ENCODE measurements at places on chromosomes 2 and 18.

DNA sequence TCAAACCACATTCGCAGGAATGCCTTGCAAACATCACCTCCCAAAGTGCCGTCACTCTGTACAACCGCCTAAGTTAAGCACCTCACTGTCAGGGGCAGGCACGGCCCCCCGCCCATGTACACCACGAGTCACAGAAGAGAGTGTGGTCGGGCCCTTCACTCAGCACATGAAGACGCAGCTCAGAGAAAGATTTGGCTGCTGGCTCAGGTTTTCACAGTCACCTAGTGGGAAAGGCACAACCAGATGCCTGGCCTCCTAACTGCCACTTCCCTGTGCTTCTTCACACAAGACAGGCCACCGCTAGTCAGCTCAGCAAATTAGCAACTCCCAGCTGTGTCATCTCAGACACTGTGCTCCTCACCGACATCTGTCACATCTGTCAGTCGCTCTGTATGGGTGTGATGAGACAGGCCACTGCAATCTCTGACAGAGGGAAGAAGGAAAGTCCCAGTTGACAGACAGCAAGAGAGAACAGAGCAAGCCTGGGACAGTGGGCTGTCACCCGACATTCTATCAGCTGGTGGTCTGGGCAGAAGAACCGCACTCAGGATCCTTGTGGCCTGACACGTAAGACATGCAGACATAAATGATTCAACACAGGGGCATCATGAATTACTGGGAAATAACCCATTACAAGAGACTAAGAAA is 60.8 kb downstream of the CRACDL start:
- no peak for DNase-seq

DNA sequence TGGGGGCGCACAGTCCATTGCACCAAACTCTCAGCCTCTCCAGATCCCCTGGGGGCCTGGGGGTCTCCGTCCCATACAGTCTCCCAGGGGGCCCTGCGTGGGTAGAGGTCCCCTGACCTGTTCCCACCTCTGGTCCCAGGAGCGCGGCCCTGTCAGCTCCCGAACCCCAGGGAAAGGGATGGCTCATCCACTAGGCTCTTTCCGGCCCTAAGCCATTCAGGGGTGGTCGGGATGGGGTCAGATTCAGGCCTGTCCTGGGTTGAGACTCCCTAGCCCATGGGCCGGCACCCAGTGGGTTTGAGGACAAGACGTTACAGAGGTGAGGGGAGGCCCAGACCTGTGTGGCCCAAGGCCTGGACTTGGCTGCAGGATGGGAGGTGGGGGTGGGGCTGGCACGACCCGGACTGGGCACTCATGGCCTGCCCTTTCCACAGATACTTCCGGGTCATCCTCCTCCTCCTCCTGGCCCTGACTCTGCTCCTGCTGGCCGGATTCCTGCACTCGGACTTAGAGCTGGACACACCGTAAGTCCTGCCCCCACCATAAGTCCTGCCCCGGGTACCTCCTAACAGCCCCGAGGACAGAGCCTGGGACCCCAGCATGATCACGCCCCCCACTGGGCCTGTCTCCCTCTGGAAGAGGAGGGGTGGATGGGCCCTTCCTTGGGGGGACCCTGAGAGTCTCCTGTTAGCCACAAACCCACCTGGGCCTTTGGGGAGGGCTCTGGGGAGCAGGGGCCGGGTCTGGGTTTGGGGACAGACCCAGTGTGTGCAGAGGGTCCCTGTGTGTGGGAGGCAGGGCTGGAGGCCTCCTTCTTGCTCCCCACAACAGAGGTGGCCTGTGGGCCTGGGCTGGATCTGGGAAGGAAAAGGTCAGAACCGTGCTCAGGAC is 10.1 kb upstream of the NEU4 start:
- peak; percentile 11 for DNase-seq

- DNase-seq: no peak
Observed at GRCh38 chr2:109304242-109304641, 175.2 kb downstream of the SH3RF3 start.

- DNase-seq: no peak
Observed at GRCh38 chr2:9663008-9663879, 32.4 kb upstream of the YWHAQ start.

- DNase-seq: no peak
Observed at GRCh38 chr2:185695711-185696235, 42.8 kb upstream of the FSIP2 start.

DNA sequence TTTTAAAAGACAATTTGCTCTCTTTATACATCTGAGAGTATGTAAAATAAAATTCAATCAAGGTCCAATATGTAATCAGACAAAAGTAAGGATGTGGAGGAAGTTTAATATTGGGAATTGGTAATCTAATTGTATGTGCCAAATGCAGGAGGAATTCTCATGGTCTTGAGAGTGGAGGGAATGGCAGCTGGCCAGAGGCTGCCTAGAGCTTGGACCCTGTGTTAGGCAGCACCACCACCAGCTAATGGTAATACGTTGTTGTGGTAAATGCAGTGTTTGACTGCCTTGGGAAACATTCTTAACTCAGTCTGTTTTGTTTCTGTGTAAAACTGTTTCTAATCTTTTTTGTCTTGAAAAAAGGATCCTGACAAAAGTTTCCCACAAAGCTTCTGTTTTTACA is 30.0 kb downstream of the GALNT1 start:
- no peak for DNase-seq

- no peak for DNase-seq
Observed at GRCh38 chr2:180478883-180479282, 471.8 kb upstream of the CWC22 start.

DNA sequence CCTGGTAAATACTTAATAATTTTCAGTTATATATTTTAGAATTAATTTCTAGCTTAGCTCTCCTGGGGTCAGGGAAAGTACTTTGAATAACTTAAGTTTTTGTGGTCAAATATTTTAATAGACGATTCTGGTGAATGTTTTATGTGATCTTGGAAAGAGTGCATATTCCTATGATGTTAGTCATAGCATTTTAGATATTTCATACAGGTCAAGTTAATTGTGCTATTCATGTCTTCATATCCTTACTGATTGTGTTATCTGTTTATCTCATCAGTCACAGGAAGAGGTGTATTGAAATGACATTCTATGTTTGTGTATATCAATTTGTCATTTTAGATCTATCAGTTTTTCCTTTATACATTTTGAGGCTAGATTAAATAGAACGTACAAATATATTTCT is 576.2 kb downstream of the CPS1 start:
- DNase-seq: no peak

GRCh38 chr2:184851576-184851975 is 253.2 kb downstream of the ZNF804A start:
- no peak for DNase-seq

GRCh38 chr18:76943542-76944339 is 121.4 kb downstream of the ZNF236 start:
- DNase-seq: peak; percentile 58

DNA sequence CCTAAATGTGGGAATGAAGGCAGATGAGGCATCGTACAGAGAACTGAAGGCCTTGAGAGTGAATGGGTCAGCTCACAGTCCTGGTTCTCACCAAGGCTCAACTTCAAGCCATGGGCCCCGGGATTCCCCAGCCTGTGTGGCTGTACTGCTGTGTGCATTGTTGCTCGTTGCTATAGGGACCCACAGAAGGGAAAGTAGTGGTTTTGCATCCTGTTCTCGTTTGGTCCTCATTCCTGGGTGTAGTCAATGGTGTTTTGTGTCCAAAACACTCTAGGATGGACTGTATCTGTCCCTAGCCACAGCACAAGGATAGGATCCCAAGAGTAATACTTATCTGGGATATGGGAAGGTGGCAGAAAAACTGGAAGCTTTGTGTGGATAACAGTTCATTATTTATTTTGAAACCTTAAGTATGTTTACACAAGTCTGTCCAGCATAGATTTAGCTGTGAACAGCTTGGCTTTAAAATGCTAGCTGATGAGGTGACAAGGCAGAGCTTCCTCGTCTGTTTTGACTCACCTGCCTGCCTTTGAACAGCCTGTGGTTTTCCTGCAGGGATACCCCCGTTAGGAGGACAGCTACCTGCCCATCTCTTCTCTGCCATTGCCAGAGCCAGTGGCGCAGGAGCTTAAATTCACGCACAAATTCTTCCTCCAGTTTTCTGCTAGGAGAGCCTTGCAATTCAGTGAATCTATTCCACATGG is 85.0 kb downstream of the WDSUB1 start:
- DNase-seq: no peak

- DNase-seq: no peak
Observed at GRCh38 chr18:13176847-13177246, 41.7 kb upstream of the LDLRAD4 start.

DNA sequence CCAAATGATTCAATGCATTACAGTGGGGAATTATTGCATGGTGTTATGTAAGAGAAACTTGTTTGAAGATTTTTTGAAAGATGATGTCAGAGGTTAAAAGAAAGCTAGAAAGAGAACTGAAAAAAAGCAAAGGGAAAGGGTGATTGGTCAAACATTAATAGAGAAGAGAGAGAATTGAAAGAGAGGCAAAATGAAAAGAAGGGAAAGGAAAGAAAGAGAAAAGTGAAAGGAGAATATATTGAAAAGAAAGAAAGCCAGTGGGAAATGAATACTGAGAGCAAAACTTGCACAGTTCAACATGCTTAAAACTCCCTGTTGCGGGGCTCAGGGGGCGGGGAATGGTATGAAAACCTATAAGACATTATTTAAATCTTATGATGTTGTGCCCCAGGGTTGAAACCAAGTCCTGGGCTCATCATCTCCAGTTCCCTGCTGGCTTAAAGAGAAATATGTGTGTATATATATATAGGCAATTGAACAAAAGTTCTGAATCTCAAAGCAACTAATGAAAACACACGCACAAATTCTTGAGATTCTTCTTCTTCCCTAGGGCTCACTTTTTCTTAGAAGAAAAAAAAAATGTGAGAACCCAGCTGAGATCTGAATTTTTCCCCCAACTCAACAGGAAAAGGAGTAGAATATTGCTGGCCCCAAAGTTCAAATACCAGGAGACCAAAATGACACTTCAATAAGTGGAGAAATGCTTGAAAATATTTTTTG is 2045.9 kb upstream of the CELF4 start:
- DNase-seq: no peak

- no peak for DNase-seq
Observed at GRCh38 chr18:77866351-77866750, 616.7 kb downstream of the GALR1 start.

- peak; percentile 29 for DNase-seq
Observed at GRCh38 chr2:112482309-112483041, 519 bp downstream of the TTL start.

GRCh38 chr2:127658641-127659407 is 12.9 kb downstream of the GPR17 start:
- no peak for DNase-seq

DNA sequence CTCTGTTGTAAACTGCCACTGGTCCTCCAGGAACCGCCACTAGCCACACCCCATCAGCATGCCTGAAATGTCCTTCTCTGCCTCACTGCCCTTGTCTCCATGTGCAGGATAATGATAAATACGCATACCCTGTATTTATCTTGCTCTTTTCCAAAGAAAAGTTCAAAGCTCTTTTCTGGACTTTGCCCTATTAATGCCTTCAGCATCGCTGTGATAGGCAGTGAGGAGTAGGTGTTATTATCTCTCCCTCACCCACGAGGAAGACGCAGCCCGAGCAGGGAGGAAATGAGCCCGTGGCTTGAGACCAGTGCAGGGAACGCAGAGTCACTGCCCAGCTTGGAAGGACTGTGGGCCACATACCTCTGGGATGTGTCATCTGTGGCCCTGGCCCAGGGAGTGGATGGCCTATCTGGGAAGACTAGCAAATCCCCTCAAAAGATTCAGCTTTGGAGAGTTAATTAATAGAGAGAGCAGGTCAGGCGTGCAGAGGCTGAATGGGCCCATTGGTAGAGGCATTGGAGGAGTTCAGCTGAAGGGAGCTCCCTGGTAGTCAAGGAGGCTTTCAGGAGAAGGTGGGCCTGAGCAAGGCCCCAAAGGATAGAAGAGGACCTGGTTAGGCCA is 39.5 kb upstream of the MCFD2 start:
- peak; percentile 83 for DNase-seq

GRCh38 chr18:78986018-78986481 is 6.4 kb downstream of the SALL3 start:
- DNase-seq: no peak

DNA sequence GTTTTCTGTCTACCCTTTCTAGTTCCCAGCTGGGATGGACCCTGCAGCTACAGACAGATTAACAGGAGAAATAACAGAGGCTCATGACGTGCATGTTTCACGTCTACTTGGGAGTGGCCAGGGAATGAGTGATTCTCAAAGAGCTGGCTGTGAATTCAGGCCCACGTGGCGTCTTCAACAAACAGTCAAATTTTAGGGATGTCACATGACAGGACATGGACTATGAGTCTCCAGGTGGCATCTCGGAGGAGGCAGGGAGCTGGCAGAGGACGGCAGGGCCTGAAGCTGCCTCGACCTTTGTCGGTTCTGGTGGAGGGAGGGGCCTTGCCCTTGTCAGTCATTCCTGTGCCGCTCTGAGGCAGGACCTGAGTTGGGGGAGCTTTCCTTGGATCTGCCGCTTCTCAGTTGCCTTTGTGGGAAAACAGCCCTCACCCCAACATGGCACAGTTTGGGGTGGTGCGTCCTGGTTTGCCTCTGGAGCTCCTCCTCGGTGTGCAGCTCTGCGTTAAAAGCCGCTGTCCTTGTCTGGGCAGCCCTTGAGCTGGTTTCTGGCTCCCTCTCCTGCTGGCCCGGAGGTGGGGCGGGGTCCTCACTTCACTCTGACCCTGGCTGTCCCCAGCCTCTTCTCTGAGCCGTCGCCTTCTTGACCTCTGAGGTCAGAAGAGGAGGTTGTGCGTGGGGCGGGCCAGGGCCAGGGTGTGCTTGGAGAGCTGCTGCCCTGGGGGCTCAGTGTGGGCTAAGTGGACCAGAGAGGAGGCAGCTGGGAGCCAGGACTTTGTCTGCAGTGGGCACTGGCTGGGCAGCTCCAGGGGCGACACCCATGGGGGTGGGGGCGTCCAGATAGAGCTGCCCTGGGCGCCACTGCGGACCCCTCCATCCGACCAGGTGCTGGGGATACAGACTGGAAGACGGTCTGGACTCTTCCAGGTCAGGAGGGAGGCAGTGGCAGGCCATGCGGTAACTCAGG is 12.1 kb upstream of the GAL3ST2 start:
- DNase-seq: no peak
